ENCODE measurements at places on chromosomes 12 and 14. TPM values are rescaled to one million over a fixed set of nuclear protein-coding genes. Genes with fewer than 3 reads are reported as not detected.

The P2RX2 gene
- total RNA-seq = not detected

The RDH16 gene
- total RNA-seq = 0.30 TPM

The BEGAIN gene
- total RNA-seq = 0.88 TPM

The AQP6 gene
- total RNA-seq = not detected

The DRAM1 gene
- total RNA-seq = 190 TPM

The RHOJ gene
- total RNA-seq = 4.2 TPM

The DHRS2 gene
- 1.3 TPM for total RNA-seq

The FAM186B gene
- total RNA-seq = 0.09 TPM

The TMPRSS12 gene
- total RNA-seq = not detected

The NKX2-8 gene
- not detected for total RNA-seq

The RILPL2 gene
- total RNA-seq = 2.2 TPM

The GDF3 gene
- not detected for total RNA-seq

The PRH1 gene
- 21.4 TPM for total RNA-seq

The HAL gene
- total RNA-seq = 0.09 TPM

The KITLG gene
- total RNA-seq = 43.1 TPM

The LRP1-AS gene
- not detected for total RNA-seq

The STXBP6 gene
- total RNA-seq = 5.6 TPM

The LRRK2 gene
- total RNA-seq = 2.4 TPM

The TAS2R9 gene
- total RNA-seq = 0.30 TPM

The PTHLH gene
- total RNA-seq = 13.4 TPM

The COX8C gene
- total RNA-seq = not detected
